ENCODE measurements at places on chromosomes 16 and 17.

GRCh38 chr17:65418622-65419021, 142.8 kb downstream of the AXIN2 start:
- DNase-seq, result no peak

- no peak for DNase-seq
Observed at GRCh38 chr17:44788139-44788538, 29.4 kb downstream of the ADAM11 start.

DNA sequence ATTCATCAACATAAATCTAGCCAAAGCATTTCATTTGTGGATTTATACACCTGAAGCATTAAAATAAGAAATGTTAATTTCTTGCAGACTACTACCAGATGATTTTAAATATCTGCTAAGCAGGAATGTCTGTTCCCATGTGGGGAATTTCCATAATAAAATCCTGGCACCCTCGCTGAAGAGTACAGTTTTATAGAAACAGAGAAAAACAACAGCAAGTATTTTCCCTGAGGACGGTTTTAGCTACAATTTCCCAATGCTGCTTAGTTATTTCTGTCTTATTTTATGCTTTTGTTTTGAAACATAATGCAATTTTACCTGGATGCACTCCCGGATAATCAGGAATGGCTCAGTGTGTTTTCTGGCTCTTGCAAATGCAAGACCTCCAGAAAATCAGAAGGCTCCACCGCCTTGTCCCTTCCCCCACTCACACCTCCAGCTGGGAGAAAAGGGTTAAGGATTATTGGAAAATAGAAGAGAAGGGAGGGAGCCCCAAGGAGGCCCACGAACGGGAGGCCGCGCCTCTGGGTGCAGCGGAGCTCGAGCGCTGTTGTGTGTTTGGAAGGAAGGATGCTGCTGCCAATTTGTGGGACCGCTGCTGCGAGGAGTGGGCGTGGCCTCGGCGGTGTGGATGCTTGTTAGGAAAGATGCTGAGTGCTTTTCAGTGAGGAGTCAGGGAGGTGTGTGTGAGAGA, at the start of gene CNTNAP4:
CNTNAP4 (plus strand) TSS at position 657 of the 694 bp plus-strand sequence. CDS start 262 bp downstream, outside the sequence.
- no peak for DNase-seq

- DNase-seq, result no peak
Observed at GRCh38 chr16:83109490-83110125, 482.8 kb downstream of the CDH13 start.

DNA sequence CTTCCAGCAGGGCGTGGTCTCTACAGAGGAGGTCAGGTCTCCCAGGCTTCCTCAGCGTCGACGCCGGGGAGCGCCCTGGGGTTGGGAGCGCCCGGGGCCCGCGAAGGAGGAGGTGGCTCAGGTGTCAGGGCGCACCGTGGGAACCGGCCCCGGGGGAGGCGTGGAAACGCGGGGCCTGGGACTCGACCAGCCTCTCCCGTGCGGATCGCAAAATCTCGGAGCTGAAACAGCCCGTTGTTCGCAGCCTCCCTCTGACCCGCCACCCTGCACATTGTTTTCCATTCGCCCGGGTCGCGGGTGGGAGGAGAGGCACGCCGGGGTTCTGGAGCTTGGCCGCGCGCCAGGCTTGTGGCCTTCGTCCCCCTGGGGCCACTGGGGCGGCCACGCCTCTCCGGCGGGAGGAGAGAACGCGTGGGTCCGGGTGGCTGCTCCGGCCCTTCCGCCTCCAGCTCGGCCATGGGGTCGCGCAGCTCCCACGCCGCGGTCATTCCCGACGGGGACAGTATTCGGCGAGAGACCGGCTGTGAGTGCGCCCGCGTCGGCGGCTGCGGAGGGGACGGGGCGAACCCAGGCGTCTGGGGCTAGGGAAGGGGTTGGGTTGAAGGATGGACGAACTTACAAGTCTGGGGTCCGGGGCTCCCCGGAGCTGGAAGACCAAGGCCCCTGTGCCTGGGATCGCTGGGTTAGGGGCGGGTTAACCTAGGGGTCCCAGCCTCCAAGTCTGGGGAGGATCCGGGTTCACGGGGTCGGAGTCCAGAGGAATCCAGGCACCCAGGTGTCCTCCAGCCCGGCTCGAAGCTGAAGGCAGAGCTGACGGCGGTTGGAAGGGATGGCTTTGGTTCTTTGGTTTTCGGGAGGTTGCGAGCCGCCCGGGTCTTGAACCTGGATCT, at the start of gene CHP2:
CHP2 (plus strand) TSS at position 433 of the 890 bp plus-strand sequence; CDS start at position 457, 24 bp downstream.
- DNase-seq, result no peak

DNA sequence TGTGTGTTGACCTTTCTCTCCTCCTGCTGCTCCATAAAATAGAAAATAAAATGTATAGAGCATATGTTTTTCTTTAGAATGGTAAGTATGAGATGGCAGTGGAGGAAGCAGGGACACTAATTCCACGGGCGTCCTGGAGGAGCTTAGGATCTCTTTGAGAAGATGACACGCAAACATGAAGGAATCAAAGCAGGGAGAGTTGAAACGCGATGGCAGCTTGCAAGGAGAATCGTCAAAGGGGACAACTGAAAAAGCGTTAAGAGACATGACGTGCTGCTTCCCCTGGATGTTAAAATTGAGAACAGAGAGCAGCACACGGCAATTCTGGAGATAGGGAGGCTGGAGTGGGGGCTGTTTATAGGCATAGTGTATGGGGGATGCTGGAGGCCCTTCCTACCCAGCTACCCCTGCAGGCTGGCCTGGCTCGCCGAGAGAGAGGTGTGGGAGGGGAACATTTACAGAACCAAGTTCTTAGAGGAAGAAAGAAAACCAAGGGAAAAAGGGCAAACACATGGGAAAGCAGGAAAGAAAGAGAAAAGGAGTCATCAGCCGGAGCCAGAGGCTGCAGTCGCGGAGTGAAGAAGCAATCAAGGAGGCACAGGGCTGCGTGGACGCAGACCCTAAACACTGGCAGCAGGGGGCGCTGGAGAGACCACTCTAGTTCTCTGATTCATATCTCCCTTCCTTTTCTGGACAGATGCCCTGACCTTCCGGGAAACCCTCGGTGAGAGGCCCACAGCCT, 55.8 kb downstream of the MYH13 start:
- no peak for DNase-seq

DNA sequence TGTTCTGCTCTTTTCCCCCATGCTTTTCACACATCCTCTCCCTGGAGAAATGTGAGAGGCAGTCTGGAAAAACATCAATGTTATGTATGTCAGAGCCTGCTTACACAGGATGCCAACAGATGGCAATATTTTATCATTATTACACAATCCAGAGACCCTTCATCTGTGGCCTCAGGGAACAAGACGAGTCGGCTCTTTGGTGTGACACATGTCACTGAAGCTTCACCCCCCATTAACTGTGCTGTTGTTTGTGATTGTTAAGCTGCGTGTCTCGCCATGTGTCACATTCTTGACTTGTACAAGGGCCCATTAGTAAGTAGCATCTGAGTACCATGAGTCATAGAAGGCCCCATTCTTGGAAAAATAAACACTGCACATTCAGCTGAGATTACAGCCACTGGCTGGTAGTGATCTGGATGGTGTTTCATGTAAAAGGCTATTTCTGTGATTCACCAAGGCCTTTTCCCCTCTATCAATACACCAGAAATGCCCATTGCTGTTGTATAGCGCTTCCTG, 682.1 kb upstream of the SOX9 start:
- peak; percentile 76 for DNase-seq

GRCh38 chr16:65116216-65116615, 5.6 kb downstream of the CDH11 start:
- DNase-seq, result no peak

GRCh38 chr16:81137754-81138153, 41.6 kb upstream of the GCSH start:
- no peak for DNase-seq

DNA sequence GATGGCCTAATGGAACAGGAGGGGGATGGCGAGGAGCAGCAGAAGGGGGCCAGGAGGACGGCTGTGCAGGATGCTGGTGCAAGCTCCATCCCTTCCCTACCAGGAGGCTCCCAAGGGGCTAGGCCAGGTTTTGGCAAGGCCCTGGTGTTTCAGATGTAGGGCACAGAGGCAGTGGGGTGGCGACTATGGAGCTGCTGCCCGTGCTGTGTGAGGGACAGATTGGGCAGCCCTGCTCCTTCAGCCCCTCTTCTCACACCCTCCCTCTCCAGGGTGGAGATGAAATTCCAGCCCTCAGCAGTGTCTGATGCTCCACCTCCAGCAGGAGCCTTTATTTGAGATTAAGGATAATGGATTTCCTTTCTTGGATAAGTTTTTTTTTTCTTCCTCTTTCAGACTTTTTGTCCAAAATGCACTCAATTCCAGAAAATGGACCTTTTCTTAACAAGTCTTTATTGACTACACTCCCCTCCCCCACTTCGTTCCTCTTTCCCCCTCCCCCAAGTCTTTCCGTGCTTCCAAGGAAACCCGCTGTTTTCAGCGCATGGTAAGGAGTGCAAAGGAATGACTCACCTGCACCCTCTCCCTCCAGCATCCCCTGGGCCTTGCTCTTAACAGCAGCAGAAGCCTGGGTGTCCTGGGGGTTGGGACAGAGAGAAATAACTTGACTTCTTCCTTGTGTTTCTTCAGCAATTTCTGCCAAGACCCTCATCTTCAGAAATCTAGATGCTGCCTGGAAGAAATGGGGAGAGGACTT, 95.2 kb downstream of the CCDC182 start:
- no peak for DNase-seq

DNA sequence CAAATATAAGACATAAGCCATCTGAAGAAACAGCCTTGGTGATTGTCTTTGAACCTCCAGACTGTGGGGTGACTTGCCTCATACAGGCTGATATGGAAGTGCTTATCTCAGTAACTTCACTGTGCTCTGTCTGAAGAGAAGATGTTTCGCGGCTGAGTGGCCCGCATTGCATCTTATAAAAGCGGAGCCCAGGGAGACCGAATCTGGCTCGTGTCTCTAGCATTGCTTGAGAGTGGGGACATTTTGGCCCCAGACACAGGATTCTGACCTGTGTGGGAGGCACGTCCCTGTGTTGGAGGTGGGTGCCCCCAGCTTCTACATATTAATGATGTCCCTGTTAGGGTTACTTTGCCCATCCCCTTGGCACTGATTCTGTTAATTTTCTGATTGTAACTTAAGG, 66.4 kb downstream of the METRNL start:
- DNase-seq, result no peak

- no peak for DNase-seq
Observed at GRCh38 chr17:67478401-67479041, 101.4 kb downstream of the PITPNC1 start.

GRCh38 chr16:27239906-27240655, 28.5 kb downstream of the NSMCE1 start:
- DNase-seq, result no peak

- no peak for DNase-seq
Observed at GRCh38 chr16:51707666-51708065, 556.6 kb upstream of the SALL1 start.

DNA sequence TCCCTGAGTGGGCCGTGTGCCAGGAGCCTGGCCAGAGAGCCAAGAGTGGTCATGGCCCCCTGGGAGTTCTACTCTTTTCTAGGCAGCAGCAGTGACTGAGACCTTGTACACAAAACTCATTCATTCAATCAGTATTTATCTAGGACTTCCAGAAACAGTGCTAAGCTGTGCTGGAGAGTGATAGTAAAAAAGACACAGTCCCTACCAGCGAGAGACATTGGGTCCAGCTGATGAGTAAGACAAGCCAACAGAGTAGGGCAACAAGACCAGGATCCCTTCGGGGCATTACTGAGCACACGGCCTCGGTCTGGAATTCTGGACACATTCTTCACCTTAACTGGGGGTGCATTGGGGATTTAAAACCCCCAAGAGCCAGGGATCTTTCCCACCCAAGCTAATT, 20.2 kb downstream of the CBX4 start:
- DNase-seq, result no peak

GRCh38 chr17:5516060-5516792, 29.9 kb downstream of the MIS12 start:
- DNase-seq, result peak; percentile 85

DNA sequence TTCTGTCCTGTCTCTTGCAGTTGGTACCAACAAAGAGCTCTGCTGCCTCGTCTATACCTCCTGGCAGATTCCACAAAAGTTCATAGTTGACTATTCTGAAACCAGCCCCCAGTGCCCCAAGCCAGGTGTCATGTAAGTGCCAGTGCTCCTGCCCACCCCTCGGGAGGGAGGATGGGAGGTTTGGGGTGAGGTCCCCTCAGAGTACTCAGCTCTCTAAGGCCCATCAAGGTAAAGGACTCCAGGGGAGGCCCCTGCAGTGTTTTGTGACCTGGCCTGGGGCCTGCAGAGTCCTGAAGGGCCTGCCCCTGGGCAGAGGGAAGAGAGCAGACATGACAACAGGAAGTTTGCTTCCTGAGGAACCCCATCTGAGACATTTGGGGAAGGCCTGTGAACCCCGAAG, 6.4 kb downstream of the CCL18 start:
- DNase-seq, result no peak

DNA sequence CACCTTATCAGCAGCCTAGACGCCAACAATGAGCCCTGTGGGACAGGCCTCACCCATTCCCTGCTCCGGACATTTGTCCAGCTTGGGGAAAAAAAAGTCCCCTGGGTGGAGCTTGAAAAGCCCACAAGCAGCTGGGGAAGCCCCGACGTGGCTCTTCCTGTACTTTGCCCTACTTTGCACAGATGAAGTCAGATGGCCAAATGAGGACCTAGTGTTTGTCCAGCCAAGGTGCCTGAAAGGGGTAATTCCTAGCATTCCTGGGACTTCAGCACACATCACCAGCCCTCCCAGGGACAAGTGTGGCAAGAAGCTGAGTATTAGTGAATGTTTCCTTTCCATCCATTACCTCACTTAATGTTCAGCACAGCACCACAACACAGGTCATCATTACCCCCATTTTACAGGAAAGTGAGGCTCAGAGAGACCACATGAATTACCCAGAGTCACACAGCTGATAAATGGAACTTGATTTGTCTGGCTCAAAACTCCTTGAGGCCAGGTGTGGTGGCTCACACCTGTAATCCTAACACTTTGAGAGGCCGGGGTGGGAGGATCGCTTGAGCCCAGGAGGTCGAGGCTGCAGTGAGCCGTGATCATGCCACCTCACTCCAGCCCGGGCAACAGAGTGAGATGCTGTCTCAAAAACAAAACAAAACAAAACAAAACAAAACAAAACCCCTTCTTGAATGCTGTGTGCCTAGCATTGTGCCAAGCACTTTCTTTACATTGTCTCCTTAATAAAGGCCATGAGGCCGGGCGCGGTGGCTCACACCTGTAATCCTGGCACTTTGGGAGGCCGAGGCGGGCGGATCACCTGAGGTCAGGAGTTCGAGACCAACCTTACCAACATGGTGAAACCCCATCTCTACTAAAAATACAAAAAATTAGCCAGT, 19.9 kb upstream of the PLLP start:
- no peak for DNase-seq

DNA sequence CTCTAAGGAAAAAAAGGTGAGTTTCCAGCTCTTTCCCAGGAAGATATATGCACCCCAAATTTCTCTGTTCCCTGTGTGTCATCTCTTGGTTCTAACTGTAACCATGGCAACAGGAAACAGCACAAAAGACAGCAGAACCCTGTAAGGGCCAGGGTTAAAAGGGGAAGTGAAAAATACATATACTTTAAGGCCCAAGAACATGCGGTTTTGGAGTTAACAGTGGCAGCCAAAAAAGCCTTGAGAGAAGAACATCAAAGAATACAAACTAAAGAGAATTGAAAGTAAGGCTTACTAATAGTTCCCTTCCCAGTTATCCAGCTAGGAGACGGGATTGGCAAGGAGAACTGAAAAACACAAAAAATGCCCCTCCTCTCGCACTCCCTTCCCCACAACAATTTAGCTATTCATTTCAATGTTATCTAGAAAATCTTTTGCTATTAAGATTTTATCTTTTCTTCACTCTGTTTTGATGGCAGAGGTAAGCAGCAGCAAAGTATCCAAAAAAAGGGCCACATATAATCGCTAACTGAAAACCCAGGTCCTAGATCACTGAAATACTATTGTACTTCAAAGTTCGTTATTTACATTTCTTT, 1.5 kb downstream of the SPOP start:
- DNase-seq, result no peak
